SW 1271 (cell line): ENCODE measurements at places on chromosomes 3 and 15.

DNA sequence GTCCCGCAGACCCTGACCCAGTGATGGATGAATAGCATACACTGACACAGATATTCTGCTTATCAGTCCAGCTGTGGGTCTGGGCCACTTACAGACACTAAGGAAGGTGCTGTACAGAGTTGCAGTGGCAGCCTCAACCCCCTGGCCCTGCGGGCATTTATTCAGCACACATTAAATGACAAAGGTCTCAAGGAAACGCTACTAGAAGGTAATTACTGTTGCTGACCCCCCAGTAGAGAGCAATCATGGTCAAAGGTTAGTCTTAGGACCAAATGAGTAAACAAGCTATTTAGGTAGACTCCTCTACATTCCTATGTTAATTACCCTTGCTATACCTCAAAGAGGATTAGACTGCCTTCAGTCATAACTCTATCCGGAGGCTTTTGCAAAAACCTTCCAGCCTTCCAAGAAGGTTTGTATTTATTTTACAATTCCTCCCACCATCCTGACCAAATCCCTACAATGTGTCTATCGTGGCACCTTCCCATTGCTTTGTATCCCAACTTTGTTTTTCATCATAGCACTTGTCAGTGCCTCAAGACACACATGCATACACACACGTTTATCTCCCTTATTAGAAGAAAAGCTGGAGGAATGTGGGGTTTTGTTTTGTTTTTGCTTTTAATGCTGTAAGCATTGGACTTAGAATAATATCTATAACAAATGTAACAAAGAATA, 227.9 kb downstream of the PYDC2 start:
- DNase-seq, result no peak

GRCh38 chr3:46416811-46417510, 9.9 kb downstream of the CCRL2 start:
- DNase-seq, result no peak

- DNase-seq, result no peak
Observed at GRCh38 chr3:11272906-11273574, 843 bp downstream of the ATG7 start.

- DNase-seq, result no peak
Observed at GRCh38 chr3:23170291-23170690, 32.8 kb upstream of the UBE2E2 start.

DNA sequence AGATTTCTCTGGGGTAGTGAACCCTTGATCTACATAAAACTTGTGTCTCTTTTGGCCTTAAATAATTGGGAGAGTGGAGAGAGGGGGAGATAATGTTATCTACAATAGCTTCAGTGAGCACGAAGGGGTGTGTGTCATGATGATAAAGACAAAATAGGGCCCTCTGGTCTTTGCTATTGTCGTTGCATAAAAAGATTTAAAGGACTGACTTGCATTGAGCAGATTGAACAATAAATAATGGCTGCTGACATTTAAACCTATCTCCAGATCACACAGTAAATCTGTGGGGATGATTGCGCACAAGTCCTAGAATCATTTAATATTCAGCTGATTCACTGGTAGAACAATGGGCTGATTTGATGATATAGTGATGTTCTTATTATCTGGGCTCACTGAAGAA, 71.3 kb upstream of the GAP43 start:
- no peak for DNase-seq

DNA sequence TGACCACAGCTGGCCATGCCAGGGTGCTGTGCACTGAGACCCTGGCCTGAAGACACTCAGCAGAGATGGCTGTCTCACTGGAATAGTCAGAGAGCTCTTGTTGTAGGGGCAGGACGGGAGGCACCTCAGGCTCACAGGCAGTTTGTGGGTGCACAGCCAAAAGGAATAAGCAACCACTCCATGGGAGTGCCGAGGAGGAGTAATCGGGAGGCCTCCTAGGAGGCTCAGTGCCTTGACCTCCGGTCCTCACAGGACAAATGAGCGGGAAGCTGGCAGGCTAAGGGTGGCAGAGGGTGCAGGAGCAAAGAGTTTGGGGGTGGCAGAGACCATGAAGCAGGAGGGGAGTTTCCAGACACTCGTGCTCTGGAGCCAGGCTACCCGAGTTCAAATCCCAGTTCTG, 81.7 kb downstream of the SMAD6 start:
- DNase-seq, result no peak

DNA sequence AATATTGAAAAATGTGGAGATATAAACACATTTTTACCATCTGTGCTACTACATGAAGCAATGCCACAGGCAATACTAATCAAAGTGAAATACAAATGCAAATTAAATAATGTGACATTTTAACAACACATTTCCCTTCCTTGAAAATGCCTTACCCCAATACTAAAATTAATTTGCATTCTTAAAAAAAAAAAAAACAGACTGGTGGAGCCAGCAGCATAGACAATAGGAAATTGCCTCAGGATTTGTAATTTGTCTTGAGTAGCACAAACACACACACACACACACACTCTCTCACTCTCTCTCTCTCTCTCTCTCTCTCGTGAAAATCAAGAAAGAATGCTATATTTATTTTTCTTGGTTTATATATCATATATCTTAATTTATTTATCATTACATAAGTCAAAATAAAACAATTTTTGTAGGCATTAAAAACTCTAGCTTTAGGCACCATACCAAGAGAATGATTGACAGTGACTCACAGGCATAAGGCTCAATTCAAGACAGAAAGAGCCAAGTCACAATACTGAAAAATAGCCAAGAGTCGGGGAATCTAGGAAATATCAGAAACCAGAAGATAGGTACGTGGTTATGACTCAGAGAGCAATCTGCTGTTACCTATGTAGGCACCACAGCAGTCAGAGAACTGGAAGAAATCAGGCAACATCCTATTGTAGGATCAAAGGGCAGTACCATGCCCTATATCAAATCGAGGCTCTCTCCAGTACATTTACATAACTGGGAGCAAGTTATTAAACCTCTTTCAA, 23.0 kb downstream of the SUCNR1 start:
- no peak for DNase-seq

DNA sequence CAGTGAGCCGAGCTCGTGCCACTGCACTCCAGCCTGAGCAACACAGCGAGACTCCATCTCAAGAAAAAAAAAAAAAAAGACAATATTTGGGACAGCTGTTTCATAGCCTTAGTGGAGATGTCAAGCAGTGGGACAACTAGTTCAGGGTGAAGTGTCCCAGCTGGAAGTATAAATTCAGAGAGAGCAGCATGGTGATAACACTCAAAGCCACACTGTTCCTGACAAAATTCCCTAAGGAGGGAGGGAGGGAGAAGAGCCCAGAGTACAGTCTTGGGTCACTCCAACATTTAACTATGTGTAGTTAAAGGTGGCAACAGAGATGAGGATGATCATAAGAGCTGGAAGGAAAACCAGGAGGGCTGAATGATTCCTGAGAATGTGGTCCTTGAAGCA, 21.1 kb upstream of the IP6K2 start:
- no peak for DNase-seq

DNA sequence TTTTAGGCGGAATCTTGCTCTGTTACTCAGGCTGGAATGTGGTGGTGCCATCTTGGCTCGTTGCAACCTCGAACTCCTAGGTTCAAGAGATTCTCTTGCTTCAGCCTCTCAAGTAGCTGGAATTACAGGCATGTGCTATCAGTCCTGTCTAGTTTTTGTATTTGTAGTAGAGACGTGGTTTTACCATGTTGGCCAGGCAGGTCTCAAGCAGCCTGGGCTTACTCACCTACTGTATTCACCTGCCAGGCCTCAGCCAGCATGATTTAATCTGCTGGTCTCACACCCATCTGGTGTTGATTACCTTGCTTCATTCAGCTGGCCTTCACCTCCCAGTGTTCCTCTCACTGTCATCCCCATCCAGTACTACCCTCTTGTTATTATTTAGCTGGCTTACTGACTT, 102.0 kb downstream of the IL12A start:
- DNase-seq, result no peak

DNA sequence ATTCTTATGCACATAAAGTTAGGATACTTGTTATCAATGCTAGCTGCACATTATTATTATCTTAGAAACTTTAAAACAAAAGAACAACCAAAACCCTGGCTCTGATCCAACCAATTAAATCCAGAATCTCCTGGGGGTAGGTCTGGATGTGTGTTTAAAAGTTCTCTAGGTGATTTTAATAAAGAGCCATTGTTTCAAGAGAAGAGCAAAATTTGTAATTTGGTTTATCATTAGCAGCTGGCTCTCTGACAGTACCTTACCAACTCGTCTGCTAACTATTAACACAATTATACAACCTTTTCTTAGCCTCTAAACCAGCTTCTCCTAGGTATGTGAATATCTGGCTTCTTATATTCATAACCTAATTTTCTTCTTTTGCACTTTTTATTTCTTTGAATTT, 68.9 kb downstream of the IFT80 start:
- no peak for DNase-seq

- DNase-seq, result no peak
Observed at GRCh38 chr3:182947888-182948287, 32.5 kb downstream of the DCUN1D1 start.

DNA sequence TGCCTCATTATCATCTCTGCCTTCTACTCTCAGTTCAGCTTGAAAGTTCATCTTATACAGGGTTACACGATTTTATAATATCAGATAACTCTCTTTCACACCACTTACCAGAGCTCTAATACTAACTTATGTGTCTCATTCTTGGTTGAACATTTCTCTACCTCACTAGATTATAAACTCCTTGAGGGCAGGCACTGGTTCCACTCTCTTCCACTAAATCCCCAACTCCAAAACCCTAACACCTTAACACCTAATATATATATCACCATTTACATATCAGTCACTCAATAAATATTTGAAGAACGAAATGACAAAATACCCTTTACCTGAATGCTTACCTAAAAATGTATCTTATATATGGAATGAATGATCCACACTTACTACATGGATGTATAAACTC, 977.2 kb downstream of the FHIT start:
- no peak for DNase-seq

GRCh38 chr3:179715582-179715981, 62.7 kb downstream of the USP13 start:
- no peak for DNase-seq

- no peak for DNase-seq
Observed at GRCh38 chr3:11554236-11554610, 89.5 kb downstream of the VGLL4 start.

- DNase-seq, result no peak
Observed at GRCh38 chr15:83275412-83275811, 9.1 kb downstream of the BNC1 start.

DNA sequence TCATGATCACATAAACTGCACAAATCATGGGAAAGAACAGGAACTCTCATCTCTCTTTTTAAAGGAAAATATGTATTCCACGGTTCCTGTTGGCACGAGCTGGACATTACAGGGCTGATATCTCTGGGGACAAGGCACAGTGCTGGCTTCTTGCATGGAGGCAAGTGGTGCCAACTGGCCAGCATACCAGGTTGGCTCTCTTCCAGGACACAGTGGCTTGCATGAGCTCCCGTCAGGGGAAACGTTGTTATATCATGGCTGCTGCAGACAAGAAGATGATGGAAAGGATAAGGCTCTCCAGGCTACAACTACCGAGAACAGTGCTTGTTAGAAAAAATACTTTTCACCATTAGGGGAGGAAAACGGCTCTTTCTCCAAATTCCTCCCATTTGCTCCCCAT, 283.9 kb downstream of the RORA start:
- no peak for DNase-seq

DNA sequence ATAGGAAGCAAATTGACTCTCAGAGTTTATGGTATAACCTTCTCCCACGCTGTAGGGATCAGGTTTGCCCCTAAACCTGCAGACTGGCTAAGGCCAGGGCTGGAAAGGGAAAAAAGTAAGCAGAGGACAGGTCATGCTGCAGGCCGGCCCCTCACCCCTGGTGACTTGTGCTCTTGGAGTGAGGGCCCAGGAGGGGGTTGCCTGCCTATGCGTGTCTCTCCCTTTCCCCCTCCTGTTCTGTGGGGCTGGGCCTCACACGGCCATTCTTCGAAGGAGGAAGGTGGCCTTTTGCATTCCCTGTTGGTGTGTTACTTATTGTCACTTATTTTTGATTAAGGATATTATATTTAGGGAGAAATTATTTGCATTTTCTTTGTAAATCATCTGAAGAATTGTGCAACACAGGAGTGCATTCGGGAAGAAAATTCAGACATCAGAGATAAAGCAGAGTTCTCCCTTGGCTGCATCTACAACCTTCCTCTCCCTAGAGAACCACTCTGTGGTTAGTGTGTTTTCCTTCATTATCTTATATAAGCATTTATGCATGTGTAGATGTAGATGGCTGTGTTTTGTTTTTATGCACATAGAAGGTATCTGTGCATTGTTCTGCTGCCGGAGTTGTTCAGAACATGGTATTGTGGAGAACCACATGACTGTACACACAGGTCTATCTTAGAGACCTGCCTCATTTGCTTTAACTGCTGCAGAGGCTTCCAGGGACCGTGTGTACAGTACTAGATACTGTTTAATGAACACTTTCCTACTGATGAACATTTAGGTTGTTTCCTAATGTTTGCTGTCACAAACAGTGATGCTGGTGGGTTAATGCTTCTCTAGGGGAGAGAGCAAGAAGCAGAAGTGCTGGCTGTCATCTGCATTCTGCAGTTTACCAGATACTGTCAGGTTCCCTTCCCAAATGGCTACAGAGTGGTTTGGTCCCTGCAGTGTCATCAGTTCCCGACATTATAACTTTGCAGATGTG, 133.5 kb downstream of the APBA2 start:
- DNase-seq, result no peak

GRCh38 chr3:126053949-126054569, 29.9 kb downstream of the SLC41A3 start:
- DNase-seq, result no peak

DNA sequence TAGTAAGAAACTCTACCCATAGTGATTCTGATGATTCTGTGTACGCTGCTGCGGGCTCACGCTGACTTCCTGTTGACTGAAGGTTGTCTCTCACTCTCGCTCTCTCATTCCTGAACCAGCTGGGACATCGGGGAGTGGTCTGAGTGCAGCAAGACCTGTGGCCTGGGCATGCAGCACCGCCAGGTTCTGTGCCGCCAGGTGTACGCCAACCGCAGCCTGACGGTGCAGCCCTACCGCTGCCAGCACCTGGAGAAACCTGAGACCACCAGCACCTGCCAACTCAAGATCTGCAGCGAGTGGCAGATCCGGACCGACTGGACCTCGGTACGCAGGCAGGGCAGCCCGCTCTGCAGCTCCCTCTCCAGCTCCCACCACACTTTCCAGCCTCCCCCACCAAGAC, 63.6 kb upstream of the NR2E3 start:
- DNase-seq, result no peak

GRCh38 chr15:95944193-95944592, 386.3 kb upstream of the NR2F2 start:
- no peak for DNase-seq

DNA sequence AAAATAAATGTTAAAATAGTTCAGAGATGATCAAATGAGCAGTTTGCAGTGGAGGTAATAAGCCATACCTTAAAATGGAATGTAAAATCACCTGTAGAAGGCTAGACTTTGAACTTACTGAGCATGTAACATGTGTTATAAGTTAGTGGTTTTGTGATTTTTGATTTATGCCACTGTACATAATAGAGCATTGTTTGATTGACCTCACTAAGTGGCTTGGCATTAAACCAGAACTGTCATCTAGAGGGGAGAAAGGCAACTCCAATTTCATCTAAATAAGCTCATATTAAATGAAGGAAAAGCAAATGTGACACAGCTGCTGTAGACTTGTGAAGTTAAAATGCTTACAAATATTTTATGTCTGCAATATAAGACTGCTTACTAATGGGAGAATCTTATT, 387.9 kb downstream of the ZIC1 start:
- no peak for DNase-seq
